Neural progenitor cell (in vitro differentiated cells): ENCODE measurements at places on chromosomes 6 and 20. TPM values are rescaled to one million over a fixed set of nuclear protein-coding genes. Genes with fewer than 3 reads are reported as not detected.

GRCh38 chr6:134065706-134066105, 13.3 kb upstream of the SLC2A12 start:
- H3K4me3 ChIP-seq, result no peak overlapping the region
- DNase-seq, result peak; percentile 52
- no peaks in the 10 kb centered on the region for H3K36me3 ChIP-seq
- peaks cover 22% of the 10 kb centered on the region for H3K4me1 ChIP-seq
- H3K27me3 ChIP-seq, result no peaks in the 10 kb centered on the region
- no peak overlapping the region for H3K27ac ChIP-seq

DNA sequence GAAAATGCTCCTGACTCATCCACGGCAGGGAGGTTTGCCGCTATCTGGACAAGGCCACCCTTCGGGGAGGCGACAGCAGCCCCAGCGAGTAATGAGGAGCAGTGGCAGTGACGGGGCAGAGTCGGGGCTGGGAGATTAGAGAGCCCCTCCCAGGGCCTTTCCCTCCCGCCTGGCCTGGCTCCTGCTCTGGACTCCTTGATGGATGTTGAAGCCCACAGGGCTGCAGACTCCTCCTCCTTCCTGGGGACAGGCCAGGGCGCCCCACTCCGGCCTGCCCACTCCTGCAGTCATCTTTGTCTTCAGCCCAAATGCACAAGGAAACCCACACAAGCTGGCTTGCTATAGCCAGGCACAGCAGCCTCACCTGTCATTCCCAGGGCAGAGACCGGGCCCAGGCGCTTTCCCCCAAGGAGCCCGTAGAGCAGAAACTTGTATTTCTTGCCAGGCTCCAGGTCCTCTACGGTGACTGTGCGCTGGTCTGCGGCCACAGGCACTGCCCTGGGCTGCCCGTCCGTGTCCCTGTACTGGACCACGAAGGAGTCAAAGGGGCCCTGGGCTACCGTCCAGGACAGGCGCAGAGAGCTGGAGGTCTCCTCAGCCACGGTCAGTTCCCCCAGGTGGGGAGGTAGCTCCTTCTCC, 7.7 kb downstream of the CYP21A2 start:
- DNase-seq, result no peak
- H3K4me1 ChIP-seq, result no peaks in the 10 kb centered on the region
- H3K27me3 ChIP-seq, result no peaks in the 10 kb centered on the region
- no peak overlapping the region for H3K4me3 ChIP-seq
- H3K36me3 ChIP-seq, result no peaks in the 10 kb centered on the region
- no peak overlapping the region for H3K27ac ChIP-seq

- peaks cover 4% of the 10 kb centered on the region for H3K27me3 ChIP-seq
- H3K4me3 ChIP-seq, result peak overlapping the region; percentile 77
- peaks cover 8% of the 10 kb centered on the region for H3K4me1 ChIP-seq
- peak; percentile 55 for DNase-seq
These were observed 2.2 kb downstream of the HSPA1B start for GRCh38 chr6:31829633-31830283.

SLC24A3 gene
- total RNA-seq, result 0.21 and 0.31 TPM in 2 replicates

GGTLC1 gene
- not detected in 2 replicates for total RNA-seq

DNA sequence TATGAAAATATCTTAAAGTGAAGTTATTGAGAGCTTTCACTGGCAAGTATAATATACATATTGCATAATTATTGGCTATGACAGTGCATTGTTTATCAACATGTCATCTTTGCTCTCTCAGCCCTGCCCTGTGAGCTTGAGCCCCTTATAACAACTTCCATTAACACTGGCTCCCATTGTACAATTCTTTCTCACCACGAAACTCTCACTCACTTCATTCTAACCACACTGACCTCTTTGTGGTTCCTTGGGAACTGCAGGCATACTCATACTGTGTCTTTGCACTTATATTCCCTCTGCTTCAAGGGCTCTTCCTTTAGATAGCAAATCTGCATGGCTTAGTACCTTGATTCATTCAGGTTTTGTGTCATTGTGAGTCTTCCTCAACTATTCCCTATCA, 411.8 kb downstream of the CDKAL1 start:
- H3K4me1 ChIP-seq, result no peaks in the 10 kb centered on the region
- no peaks in the 10 kb centered on the region for H3K27me3 ChIP-seq
- H3K27ac ChIP-seq, result no peak overlapping the region
- DNase-seq, result no peak

TGM3 gene
- total RNA-seq, result 0.31 TPM in 1 of 2 replicates, not detected in the other

- no peaks in the 10 kb centered on the region for H3K4me1 ChIP-seq
- H3K27me3 ChIP-seq, result no peaks in the 10 kb centered on the region
- H3K4me3 ChIP-seq, result no peak overlapping the region
- H3K27ac ChIP-seq, result no peak overlapping the region
These were observed 25.2 kb downstream of the MAP3K5 start for GRCh38 chr6:136767103-136767502.
